ENCODE measurements at places on chromosomes 2 and 18.

- no peak for DNase-seq
Measured at GRCh38 chr2:157333304-157334047, 7.9 kb upstream of the ERMN start.

DNA sequence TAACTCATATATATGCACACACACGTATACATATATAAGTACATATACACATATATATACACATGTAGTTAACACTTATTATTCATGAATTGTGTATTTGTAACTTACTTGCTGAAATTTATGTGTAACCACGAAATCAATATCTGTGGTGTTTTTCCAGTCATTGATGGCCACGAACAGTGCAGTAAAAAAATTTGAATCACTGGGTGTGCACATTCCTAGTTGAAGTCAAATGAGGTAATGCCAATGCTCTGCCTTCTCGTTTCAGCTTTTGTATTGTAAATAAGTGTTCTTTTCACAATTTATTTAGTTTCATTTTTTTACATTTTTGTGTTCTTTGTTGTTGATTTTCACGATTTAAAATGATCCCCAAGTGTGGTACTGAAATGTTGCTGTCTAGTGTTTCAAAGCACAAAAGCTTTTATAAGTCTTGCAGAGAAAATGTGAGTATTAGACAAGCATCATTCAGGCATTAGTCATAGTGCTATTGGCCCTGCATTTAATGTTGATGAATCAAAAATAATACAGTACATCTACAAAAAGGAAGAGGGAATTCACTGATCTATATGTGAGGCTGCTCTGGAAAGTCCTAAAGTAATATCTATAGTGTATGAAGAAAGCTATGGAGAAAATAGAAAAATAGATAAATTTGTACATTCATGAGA lies 419.0 kb downstream of the DSC3 start:
- no peak for DNase-seq

DNA sequence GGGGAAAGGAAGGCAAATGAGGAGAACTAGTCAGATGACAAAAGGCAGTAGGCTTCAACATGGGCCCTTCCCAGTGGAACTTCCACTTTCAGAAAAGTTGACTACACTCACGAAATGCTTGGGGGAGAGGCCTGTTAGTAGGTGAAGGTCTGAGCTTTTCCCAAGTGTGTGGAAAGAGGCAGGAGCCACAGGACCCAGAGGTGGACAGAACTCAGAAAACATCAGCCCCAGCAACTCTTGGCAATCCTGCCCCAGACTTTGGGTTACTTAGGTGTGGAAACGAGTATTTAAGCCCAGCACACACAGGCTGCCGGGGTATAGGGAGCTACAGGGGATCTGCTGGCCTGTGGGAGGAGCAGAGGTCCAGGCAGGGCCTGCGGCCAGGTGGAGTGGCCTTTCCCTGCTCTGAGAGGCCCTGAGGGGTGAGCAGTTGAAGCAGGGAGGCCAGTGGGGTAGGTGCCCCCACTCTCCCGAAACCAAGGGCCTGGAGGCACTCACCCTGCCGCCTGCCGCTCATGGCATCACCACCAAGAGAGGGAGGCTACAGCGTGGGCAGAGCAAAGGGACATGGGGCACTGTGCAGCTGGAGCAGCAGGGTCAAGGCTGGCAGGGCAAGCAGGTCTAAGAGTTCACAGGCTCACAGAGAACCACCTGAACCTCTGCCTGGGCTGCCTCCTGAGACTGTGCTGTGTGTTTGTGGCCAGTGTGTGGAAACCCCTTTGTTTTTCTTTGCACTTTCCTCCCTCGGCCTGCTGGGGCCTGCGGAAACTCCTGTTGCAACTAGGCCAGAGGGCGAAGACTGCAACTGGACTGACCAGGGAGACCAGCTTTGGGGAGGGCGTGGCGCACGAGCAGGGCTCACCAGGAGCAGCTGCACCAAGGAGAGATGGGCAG lies 130.7 kb upstream of the SERTAD2 start:
- DNase-seq = no peak

DNA sequence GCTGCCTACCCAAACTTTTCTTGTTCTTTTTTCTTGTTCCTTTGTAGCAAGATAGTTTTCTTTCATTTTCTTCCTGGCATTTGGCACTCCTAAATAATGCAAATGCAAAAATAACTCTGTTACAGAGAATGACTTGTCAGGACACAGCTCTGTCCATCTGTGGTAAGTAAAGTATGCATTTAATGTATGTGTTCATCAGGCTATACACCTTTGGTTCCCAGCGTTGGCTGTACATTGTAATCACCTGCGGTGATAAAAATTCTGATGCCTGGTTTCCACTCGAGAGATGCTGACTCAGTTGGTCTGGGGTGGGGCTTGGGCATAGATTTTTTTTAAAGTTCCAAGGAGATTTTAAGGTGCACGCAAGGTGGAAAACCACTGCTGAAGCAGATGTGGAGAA lies at the start of gene SERPINB13:
Gene SERPINB13, plus strand, starts transcription at position 378 of the 400 bp plus-strand sequence. CDS start 1,325 bp downstream, outside the sequence.
- DNase-seq = no peak

- no peak for DNase-seq
Measured at GRCh38 chr18:51890762-51891161, 449.2 kb upstream of the DCC start.

GRCh38 chr2:30736461-30737325 lies 70.6 kb downstream of the CAPN13 start:
- DNase-seq = no peak

All from omental fat pad (tissue), 4 donors.